GM12878 (cell line): ENCODE measurements at places on chromosomes 11 and 22. TPM values are rescaled to one million over a fixed set of nuclear protein-coding genes. Genes with fewer than 3 reads are reported as not detected.

MTCH2 gene
- 299 and 310 TPM in 2 replicates for polyA plus RNA-seq

DNA sequence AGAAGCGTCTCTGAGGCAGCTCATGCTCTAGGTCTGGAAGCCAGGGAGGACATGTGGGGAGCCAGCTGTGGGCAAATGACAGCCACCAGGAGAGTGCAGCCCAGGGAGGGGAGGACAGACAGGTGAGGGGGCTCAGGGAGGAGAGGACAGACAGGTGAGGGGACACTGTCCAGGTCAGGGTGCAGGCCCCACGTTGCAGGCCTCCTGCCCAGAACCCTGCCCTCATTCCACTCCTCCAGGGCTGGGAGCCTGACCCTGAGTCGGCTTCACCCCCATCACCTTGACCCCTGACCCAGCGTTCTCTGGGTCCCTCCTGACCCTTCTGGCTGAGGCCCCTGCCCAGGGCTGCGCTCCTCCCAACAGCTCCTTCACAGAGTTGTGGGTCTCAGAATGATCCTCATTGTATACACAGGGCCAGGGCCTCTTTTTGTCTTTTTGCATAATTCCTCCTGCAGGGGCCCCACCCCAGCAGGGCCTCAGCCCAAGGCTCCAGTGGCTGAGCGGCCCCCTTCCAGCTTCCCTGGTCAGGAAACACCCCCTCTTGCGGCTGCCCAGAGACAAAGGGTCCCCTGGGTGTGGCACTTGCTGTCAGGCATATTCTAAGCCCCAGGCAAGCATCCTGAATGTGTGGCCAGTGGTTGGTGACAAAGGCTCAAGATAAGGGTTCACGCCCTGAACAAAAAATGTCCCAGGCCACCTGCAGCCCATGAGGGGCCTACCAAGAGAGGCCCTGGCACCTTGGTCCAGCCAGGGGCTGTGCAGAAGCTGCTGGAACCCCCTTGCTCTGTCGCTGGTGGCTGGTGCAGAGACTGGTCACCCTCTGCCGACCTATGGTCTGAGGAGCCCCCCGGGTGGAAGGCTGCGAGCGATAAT is 853.0 kb downstream of the BRD1 start:
- no peak for DNase-seq

DNA sequence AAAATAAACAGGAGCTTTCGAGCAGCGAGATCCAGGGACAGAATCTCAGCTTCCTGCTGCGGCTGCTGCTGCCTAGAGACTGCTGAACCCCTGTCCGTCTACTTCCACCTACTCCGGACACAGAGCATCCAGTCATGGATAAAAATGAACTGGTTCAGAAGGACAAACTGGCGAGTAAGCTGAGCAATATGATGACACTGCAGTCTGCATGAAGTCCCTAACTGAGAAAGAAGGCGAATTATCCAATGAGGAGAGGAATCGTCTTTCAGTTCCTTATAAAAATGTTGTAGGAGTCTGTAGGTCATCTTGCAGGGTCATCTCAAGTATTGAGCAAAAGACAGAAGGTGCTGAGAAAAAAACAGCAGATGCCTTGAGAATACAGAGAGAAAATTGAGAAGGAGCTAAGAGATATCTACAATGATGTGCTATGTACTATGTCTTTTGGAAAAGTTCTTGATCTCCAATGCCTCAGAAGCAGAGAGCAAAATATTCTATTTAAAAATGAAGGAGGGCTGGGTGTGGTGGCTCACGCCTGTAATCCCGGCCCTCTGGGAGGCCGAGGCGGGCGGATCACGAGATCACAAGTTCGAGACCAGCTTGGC is 11.1 kb upstream of the MS4A2 start:
- no peak for DNase-seq

ANO3 gene
- 0.63 and 0.66 TPM in 2 replicates for polyA plus RNA-seq

DNA sequence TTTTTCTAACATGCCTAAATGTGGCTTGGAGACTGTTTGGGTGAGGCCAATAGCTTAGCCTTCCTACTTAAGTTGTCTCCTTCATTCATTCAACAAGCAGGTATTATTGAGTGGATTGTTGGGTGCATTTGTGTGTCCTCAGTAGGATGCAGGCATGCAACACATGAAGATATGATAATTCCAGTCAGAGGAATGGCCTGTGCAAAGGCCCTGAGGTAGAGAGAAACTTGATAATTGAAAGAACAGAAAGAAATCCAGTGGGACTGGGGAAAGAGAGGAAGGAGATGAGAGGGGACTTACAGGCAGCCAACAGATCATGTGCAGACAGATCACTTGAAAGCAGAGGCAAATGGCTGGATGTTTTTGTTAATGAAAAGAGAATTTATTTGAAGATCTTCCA is 15.3 kb upstream of the PRAME start:
- DNase-seq, result no peak

GRCh38 chr22:22770280-22770871 is 117.2 kb upstream of the IGLL5 start:
- DNase-seq, result no peak
